ENCODE measurements at places on chromosomes 4 and X.

DNA sequence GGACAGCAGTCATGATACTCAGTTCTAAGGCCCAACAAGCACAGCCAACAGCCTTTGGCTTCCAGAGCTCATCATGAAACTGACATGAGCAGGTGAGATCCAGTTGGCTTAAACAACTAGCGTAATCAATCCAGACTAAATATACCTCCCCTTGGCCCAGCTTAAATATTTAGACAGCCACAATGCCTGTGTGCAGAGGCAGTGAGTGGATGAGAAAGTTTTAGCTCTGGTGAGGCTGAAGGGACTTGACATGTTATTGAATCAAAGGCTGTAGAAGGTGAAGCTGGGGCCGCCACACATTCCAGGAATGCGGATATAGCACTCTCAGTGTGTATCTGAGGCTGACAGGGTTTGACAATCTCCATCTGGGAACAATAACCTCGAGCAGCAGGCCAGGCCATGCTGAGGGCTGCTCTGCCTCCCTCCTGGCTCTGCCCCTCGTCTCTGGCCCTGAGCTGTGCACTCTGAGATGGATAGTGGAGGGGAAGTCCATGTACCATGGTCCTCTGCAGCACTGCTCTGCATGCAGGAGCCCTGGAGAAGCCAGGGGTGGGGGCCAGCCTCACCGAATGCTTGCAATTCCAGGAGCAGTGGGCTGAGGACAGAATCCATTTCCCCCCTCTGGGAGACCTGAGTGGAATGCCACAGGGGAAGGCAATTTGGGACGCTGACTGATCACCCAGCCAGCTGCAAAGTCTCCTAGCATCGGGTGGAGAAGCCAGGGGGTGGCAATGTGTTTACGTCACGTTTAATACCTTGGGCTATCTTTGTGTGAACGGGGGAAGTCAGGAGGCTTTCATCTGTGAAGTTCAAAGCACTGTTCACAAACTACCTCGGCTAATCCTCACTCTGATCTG lies 37.3 kb upstream of the RASL11B start:
- no peak for DNase-seq

- DNase-seq: no peak
Measured at GRCh38 chr4:24657768-24658617, 73.6 kb upstream of the DHX15 start.

- DNase-seq: no peak
Measured at GRCh38 chr4:176469546-176469945, 149.8 kb downstream of the SPCS3 start.

DNA sequence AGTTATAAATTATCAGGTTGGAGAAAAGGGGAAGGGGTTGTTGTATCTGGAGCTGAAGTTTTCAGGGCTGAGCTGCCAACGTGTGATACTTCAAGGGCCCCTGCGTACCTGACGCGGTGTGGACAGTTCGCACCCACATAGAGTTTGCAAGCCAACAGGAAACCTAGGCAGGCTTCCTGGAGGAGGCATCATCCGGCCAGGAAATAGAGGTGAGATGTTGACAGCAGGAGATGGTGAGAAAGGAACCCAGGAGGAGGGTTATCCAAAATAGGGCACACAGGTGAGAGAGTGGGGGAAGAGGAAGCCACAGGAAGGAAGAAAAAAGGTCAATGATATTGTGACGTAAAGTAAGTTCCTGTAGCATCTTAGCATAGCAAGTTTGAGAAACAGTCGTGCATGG lies 127.2 kb downstream of the DHRSX start:
- DNase-seq: no peak

- no peak for DNase-seq
Measured at GRCh38 chrX:123476611-123477219, 256.1 kb downstream of the THOC2 start.

DNA sequence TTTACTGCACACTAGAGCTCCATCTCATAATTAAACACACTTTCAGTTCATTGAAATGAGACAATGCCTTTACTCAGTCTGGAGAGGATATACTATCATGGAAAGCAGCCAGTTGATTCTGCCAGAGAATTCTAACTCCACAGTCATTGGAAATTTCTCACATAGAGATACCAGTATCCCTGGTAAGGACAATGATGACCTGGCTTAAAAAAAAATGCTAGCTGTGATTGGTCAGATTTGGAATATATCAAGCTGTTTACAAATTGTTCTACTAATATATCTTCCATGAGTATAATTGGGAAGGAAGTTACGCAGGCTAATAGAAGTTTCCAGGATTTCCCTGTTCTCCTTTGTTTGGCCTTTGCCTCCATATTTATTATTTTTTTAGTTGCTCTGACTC lies 34.5 kb upstream of the TLL1 start:
- DNase-seq: no peak

DNA sequence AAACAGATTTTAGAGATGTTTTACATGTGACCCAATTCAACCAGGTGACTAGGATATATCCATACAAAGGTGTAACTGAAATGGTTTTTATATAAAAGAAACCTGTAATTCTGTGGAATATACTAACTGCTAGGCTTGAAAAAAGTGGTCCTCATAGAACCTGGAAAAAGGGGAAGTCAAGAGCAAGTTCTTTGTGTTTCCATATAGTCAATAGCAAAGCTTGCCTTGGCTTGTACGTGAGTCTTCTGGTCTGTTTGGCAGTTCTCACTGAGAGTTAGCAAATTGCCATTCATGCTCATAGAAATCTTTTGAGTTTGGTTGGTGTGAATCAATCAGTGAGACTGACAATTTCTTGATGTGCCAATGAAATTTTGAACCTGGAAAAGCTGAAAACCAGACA lies 79.4 kb upstream of the SMIM10 start:
- DNase-seq: no peak

- no peak for DNase-seq
Measured at GRCh38 chrX:129875669-129876068, 30.3 kb upstream of the UTP14A start.

DNA sequence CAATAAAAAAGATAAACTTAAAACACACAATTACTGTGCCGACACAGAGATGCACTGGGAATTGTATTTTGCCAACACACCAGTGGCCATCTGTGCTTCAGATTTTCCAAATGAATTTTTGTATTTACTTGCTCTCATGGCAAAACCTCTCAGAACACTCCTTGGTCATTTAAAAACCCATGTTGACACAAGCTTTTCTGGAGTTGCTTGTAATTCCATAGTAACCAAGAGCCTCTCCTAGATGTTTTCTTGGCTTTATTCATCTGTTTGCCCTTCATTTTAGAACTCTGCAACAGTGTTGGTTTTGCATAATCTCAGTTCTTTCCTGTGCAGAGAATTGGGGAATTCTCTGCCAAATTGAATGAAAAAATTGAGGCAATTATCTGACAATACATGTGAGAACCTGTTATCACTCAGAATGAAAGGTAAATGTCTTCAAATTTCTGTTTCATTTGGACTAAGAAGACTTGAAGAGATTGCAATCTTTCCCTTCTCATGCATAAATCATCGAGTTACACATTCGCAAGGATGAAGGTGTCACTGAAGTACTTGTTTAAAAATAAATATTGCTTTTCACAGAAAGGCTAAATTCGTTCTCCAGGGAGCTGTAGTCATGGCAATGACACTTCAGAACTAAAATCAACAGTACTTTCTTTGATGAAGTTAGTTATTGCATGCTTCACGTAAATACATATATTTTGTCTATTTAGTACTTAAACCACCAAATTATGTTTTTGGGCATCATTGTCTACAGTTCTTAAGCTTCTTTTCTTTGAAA lies 301.8 kb upstream of the CTSO start:
- no peak for DNase-seq

DNA sequence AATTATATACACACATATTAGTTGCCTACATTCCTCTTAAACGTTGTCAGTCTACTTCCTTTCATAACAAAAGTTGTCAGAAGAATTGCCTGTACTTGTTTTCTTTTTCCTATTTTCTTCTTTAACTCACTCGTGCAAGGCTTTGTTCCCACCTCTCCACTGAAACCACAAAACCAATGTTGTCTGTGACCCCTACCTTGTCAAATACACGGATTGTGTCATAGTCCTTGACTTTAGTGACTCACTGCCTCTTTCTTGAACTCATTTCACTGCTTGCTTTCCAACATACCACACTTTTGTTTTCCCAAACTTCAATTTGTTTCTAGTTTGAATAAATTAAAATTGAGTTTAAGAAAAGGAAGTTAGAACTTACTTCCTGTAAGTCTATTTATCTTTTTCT lies 283.9 kb upstream of the AGA start:
- DNase-seq: no peak

DNA sequence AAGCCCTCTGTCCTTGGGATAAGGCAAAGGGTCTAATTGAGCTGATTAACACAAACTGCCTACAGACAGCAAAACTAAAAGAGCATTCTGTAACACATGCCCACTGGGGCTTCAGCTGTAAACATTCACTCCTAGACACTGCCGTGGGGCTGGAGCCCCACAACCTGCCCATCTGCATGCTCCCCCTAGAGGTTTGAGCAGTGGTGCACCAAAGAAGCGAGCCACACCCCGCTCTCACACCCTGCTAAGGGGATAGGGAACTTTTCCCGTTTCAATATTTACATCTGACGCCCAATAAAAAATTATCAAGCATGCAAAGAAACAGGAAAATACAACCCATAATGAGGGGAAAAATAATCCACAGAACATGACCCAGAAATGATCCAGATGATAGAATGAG lies 46.9 kb upstream of the HSD17B10 start:
- DNase-seq: no peak

- DNase-seq: no peak
Measured at GRCh38 chr4:90027565-90027964, 99.6 kb upstream of the CCSER1 start.

DNA sequence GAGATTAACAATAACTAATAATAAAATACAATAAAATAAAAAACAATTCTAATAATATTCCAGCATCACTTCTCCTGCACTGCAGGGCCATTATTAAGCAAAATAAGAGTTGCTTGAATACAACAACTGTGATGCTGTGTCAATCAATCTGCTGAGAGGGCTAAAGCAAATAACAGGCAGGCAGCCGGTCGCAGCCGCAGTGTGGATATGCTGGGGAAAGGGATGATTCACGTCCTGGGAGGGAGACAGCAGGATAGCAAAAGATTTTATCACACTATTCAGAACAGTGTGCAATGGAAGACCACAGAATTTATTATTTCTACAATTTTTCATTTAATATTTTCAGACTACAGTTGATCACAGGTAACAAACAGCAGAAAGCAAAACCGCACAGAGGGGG lies 76.5 kb upstream of the SMARCAD1 start:
- no peak for DNase-seq

DNA sequence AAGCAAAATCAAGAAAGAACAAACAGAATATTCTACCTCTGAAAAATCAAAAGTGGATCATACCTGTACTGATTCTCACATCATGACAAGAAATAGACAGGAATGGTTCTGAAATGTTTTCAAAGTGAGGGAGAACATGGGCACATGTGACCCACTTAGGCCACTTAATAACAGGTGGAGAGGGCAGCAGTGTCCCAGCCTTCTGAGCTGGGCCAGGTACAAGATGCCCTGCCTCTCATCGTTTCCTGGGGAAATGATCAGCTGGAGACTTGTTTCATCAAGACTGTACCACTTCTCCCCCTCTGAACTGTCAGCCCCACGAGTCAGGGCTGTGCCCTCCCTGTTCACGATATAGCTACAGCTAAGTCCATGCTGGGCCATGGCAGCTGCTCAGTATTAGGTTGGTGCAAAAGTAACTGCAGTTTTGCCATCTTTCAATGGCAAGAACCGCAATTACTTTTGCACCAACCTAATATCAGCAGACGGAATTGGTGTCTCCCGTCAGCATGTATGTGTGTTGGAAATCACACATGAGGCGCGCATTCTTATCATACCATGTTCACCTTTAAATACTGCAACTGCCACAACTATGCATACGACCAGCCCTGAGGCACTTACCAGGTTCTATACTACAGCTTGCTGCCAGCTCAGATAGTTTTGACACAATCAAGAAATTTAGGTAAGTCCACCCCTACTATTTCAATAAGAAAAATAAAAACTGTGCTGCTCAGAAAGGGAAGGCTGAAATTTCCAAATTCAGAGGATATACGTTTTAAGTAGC lies 71.4 kb downstream of the GATB start:
- no peak for DNase-seq

DNA sequence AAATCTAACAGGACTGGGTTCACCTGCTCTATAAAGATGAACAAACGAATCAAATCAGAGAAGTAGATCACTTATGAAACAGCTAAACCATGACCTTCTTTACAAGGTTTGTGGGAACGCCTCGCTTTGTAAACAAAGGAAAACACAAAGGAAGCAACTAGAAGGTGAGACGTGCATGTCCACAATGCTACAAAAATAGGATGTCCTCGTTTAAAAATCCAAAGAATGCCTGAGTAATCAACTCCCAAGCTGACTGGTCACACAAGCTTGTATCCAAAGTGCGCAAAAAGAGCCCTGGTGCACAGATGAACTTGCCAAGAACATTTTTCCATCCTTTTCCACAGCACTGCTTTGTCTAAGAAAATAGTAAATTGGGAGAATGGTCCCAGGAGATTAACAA lies 6.3 kb upstream of the SH3KBP1 start:
- DNase-seq: no peak

- DNase-seq: no peak
Measured at GRCh38 chrX:145821291-145821897, 3.8 kb downstream of the SLITRK2 start.

- no peak for DNase-seq
Measured at GRCh38 chrX:118718737-118719136, 8.7 kb upstream of the IL13RA1 start.

DNA sequence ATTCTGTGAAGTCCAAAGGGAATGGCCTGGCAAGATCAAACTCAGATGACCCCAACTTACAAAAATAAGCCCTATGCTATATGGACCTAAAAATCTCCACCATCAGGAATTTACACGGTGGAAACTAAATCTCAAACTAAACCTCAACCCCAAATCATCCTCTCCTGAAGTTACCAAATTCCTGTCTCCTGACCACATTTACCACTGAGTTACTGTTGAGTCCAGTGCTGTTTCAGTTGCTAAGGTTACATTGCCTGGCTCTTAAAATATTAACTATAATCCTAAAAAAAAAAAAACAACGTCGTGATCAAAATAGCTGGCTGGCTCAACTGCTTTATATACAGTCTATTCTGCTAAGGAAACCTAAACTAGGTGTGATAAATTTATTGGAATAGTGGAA lies 315.2 kb upstream of the SLIT2 start:
- no peak for DNase-seq

DNA sequence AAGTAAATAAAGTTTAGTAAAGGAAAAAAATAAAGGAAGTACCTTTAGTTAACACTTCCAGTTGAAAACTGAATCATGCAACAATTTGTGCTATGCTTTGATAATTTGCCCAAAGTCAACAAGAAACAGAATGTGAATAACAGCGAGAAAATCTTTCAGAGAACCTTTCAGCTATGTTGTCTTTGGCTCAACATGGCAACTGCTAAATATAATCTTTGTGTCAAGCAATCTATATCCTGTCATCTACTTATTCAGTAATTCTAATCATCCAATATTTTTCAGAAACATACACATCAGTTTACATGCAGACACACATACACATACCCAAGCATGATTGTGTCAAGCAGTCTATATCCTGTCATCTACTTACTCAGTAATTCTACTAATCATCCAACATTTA lies 136.0 kb upstream of the PABPC4L start:
- DNase-seq: no peak

All from activated naive CD8-positive, alpha-beta T cell treated with anti-CD3 and anti-CD28 coated beads, Interleukin-2, amount 50 U/mL, for 16 hours (primary cell).